ENCODE measurements at places on chromosomes 3 and 15.

- no peak for DNase-seq
Observed at GRCh38 chr15:97420130-97420529, 540.4 kb upstream of the ARRDC4 start.

- no peak for DNase-seq
Observed at GRCh38 chr3:83092521-83093221, 1331.2 kb upstream of the GBE1 start.

- DNase-seq = no peak
Observed at GRCh38 chr3:186004209-186004608, 66.4 kb upstream of the TRA2B start.

DNA sequence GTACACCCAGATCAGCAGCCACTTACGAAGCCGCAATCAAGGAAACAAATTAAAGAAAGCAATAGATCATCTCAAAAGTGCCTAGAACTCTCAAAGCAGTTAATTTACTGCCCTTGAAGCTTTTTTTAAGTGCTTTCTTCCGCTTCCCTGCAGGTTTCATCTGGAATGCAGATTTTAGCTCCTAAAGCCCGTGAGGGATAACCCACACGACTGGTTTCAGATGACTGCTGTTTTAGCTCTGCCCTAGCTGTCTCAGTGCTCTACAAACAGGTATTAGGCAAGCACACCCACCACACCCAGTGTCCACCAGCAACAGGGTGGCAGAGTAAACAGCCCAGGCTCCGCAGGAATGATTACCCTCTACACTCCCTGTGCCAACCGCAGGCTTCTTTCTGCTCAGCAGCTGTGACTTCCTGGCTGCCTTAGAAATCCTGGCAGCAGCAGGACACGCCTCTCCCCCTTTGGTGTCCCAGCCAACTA, 126.0 kb downstream of the FMN1 start:
- no peak for DNase-seq

DNA sequence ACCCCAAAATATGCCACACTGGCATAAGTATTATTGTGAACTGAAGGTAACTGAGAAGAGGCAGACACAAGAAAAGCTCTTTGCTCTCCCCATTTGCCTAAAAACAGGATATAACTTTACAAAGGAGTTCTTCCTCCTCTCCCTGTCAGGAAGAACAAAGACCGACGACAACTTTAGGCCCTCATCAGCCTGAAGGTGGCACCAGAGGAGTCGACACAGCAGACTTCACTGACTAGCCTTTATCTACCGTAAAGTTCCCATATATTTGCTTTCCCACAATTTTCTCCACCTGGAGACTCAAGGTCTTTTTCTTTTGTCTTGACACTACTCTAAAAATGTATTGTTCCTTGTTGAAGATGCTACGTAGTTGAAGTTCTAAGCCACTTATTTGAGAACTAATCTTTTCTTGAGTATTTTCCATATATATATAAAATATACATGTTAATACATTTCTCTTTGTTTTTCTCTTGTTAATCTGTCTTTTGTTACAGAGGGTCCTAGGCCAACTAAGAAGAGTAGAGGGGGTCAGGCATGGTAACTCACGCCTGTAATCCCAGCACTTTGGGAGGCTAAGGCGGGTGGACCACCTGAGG, 16.2 kb upstream of the XIRP1 start:
- DNase-seq = peak; percentile 69

DNA sequence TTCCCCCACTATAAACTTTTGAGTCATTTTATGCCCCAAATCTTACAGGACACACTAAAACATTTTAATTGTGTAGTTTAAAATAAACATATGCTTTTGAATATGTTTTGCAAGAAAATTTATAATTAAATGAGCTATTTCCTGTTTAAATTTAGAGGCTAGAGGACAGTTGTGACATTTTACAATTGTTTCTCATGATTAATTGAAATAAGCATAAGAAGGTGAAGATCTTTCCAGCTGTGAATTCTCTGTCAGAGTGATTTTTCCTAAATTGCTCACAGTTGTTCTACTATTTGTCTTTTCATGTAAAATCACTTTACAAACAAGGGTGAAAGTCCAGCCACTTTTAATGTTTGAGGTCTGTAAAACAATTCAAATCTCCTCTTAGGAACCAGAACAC, 892.3 kb downstream of the CADM2 start:
- no peak for DNase-seq

DNA sequence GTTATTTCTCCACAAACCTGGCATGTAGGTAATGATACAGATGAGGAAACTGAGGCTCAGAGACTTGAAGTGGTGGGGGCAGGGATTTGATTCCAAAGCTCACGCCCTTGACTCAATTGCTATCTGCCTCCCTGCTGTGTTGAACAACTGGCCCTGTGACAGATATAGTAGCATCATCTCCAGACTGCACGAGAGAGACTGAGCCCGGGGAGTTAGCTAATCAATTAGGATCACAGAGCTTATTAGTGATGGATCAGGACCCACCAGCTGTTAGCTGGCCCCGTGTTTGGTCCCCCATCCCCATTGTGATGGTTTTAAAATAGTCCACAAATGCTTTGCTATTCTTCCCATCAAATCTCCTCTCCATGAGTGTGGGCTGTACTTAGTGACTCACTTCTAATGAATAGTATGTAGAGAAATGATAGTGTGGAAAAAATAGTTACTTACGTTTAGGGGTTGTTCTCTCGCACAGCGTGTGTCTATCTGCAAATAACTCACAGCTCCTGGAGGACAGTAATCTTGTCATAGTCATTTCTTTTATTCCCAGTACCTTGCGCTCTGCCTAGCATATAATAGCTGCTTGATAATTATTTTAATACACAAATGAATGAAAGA, 74.4 kb upstream of the KLF13 start:
- no peak for DNase-seq

DNA sequence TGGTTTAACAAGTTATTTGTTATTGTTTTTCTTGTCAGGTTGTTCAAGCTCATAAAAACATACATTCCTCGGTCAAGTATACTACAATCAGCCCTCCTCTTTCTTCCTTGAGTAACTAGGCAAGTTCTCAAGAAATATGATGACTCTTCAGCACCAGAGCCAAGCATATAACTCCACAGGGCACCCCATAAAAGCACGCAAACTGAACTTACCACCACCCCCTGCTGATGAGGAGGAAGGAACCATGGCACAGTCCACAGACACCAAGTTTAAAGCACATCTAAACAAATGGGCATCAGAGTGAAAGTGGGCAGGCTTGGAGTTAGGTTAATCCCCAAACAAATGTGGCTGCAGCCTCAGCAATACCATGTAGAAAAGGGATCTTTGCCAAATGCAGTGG, 5.3 kb downstream of the IP6K2 start:
- no peak for DNase-seq

DNA sequence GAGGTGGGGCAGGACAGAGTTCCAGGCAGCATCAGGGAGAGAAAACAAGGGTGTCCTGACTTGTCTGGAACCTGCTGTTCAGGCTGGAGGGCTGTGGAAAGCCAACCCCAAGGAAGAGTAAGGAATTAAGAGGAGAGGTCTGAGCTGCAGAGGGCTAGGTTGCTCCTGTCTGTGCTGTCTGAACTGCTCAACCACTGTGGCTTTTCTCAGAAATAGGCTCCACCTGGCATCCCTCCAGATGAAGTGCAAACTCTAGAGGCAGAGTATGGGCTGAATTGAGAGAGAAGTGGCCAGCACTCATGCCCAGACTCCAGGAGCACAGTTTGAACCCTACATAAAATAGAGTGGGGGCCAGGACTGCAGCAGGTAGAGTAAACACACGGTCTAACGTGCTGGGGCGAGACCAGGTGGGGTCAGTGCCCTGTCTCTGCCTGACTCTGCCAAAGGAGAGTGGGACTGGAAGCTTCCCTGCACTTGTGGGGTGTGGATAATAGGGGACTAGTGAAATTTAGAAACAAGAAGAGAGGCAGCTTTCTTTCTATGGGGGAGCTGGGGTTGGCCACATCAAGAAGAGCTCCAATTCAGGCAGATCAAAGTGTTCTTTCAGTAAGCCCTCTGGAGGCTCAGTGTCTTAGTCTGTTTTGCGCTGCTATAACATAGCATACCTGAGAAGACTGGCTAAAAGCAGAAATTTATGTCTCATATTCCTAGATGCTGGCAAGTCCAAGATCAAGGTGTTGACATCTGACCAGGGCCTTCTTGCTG, 28.0 kb upstream of the MNS1 start:
- DNase-seq = no peak

GRCh38 chr3:197404030-197404429, 105.6 kb upstream of the DLG1 start:
- DNase-seq = no peak

GRCh38 chr15:22851513-22851912, 13.0 kb downstream of the NIPA2 start:
- no peak for DNase-seq

- DNase-seq = no peak
Observed at GRCh38 chr3:3753416-3753815, 45.8 kb upstream of the LRRN1 start.

DNA sequence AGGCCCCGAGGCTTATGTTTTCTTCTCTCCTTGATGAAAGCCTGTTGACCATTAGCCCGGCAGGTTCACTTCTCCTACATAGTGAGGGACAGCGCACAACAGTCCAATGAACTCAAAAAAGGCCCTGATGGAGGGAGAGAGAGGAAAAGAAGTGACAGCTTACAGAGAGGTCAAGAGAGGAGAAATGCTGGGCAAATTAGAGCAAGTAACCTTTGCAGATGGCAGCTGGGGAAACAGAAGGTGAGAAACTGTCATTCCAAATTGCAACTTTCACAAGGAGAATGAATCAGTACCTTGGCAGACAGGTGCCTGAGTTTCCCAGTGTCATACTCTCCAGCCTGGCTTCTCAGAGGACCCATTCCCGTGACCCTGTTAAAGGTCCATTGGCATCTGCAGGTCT, 252.0 kb downstream of the EPHB1 start:
- DNase-seq = no peak

- DNase-seq = no peak
Observed at GRCh38 chr3:40317061-40317855, 7.8 kb downstream of the EIF1B start.

DNA sequence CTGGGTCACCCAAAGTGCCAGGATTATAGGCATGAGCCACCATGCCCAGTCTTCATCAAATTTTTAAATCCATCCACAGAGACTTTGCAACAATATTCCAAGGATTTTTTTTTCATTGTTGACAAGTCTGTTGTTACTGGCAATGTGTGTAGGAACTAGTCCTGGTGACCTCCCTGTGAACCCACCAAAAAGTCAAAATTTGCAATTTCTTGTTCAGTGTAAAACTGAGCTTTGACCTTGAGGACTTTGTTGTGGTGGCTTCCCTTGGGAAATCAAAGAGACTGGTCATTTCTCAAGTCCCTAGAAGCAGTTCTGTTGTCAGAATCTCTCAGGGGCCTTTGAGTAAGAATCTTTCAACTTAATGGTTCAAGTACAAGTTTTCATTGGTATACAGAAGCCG, 36.9 kb upstream of the COL8A1 start:
- no peak for DNase-seq

- DNase-seq = no peak
Observed at GRCh38 chr3:138440121-138440521, 5.7 kb downstream of the ESYT3 start.

DNA sequence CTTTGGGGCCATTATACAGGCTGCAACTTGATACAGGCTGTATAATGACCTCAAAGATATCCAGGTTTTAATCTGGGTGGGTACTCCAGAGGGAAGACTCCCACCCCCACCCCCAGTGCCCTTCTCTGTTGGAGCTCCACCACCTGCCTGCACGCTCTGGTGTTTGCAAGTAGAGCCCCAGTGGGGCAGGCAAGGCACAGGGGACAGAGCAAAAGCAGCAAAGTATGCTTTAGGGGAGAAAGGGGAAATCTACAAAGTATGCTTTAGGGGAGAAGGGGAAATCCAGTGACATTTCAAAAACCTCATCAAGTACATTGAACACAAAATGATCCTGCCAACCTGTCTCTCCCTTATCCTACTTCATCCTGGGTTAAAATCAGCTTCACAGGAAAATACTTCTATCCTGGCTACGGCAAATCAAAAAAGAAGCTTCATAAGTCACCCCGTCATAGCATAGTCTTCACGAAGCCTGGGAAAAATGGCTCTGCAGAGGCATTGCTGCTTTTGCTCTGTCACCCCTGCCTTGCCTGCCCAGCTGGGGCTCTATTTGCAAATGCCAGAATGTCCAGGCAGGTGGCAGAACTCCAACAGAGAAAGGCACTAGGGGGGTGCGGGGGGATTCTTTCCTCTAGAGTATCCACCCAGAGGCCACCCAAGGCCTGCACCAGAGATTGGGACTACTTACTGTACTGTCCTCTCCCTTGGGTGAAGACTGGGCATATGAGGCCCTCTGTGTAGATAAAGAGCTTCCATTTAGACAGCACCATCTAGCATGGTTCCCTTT, 60.9 kb upstream of the ATP11B start:
- DNase-seq = no peak

GRCh38 chr3:43620831-43621655, 768 bp downstream of the ANO10 start:
- DNase-seq = no peak

DNA sequence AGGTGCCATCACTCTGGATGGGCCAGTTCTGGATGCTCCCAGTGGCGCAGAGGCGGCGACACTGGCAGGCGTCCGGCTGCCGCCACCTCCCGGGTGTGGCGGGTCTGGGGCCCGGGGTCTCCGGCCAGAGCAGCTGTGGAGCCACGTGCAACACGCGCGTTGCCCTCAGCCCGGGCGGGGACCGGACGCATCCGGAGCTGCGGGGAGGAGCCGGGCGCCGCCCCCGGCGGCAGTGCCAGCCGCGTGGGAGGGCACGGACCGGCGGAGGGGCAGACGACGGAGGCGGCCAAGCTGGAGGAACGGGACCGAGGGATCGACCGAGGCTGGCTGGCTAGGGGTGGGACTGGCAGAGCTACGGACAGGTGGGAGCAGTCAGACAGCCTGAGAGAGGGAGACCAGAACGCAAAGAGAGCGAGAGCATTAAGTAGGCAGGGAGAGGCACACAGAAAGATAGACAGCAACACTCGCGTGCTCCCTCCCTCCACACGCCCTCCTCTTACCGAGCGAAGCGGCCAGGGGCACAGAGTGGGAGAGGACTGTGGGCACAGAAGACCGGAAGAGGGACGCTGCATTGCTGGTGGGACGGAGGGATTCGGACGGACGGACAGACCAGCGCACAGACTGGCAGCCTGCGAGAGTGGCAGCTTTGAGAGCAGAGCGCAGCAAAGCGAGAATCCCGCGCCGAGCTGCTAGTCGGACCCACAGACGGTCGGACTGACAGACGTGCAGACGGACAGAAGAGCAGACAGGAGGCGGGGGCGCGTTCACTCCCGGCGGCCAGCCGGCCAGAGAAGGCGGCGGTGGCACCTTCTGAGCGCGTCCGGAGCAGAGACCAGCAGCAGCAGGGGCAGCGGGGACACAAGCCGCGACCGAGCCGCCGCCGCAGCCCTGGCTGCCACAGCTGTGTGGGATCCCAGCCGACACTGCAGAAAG, at the start of gene ARPP21:
ARPP21 (plus strand) TSS at position 272 of the 933 bp plus-strand sequence. CDS start 42,227 bp downstream, outside the sequence.
- peak; percentile 52 for DNase-seq

DNA sequence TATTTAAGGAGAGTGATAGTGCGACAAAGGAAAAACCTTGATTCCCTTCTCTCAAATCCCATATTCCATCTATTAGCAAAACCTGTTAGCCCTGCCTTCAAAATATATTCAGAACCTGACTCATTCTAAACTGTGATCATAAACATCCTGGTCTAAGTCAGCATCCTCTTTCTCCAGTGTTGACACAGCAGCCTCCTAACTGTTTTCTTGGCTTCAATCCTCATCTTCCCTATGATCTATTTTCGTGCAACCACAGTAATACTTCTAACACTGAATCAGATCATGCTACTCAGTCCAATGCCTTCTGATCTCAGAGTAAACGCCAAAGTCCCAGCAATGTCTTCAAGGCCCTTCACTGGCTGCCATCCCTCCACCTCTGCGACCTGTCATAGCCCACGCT, 785.1 kb downstream of the EDEM1 start:
- DNase-seq = no peak
